ENCODE measurements at places on chromosomes 1 and 21. TPM values are rescaled to one million over a fixed set of nuclear protein-coding genes. Genes with fewer than 3 reads are reported as not detected.

ZNF648 gene
- not detected for total RNA-seq

SPEN gene
- total RNA-seq: 20.5 TPM

KRTAP10-10 gene
- total RNA-seq: not detected

IQCC gene
- 0.92 TPM for total RNA-seq

TTC22 gene
- total RNA-seq: 0.17 TPM

ARHGAP30 gene
- 3.7 TPM for total RNA-seq

PATJ gene
- 125 TPM for total RNA-seq

CYP4Z1 gene
- total RNA-seq: 0.30 TPM

KDF1 gene
- 0.37 TPM for total RNA-seq

XCL1 gene
- total RNA-seq: 0.67 TPM

EPHX1 gene
- 76.8 TPM for total RNA-seq

FCGR3A gene
- 19.9 TPM for total RNA-seq

RNF220 gene
- total RNA-seq: 71.2 TPM

UBXN10 gene
- 0.92 TPM for total RNA-seq

SYDE2 gene
- 23.0 TPM for total RNA-seq

CCDC27 gene
- not detected for total RNA-seq

UMODL1 gene
- not detected for total RNA-seq

NRDC gene
- total RNA-seq: 157 TPM

KRTAP19-1 gene
- not detected for total RNA-seq

ATP6V1G3 gene
- total RNA-seq: not detected

CFAP74 gene
- total RNA-seq: not detected

IL12RB2 gene
- total RNA-seq: 0.37 TPM

CLDN14 gene
- not detected for total RNA-seq

DEPDC1 gene
- total RNA-seq: 0.45 TPM
